ENCODE measurements at places on chromosomes 4 and X.

- DNase-seq: no peak
These were observed 104.6 kb downstream of the TNIP2 start for GRCh38 chr4:2651546-2651945.

- DNase-seq: no peak
These were observed 108.5 kb downstream of the ZNF330 start for GRCh38 chr4:141329174-141329569.

GRCh38 chr4:114180481-114180880 is 201.0 kb upstream of the ARSJ start:
- DNase-seq: no peak

GRCh38 chrX:43720082-43720481 is 64.0 kb downstream of the MAOA start:
- no peak for DNase-seq

GRCh38 chr4:184705692-184706091 is 28.2 kb downstream of the CENPU start:
- DNase-seq: no peak

All from CD4-positive, alpha-beta T cell treated with Interleukin-6 at 100 ng/mL for 8 hours (primary cell).